ENCODE measurements at places on chromosomes 1 and 21.

GRCh38 chr1:204684206-204684570, 1.4 kb downstream of the LRRN2 start:
- DNase-seq, result no peak

GRCh38 chr1:200778766-200779165, 40.1 kb downstream of the CAMSAP2 start:
- DNase-seq, result no peak

DNA sequence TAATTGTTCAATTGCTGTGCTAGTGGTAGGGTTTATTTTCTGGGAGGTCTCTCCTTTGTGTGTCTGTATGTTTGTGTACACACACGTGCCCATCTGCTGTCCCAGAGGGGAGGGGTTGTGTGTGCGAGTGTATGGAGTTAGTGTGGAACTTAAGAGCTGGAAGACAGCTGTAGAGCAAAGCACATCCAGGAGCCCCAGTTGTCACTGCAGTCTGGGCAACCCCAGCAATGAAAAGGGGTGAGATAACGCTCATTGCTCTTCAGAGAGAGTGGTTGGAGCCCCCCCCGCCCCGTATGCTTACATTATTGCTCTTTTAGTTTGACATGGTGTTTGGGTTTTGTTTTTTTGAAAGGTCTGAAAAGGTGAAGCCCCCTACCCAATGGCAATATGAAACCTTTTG, 36.9 kb downstream of the NCF2 start:
- DNase-seq, result no peak

DNA sequence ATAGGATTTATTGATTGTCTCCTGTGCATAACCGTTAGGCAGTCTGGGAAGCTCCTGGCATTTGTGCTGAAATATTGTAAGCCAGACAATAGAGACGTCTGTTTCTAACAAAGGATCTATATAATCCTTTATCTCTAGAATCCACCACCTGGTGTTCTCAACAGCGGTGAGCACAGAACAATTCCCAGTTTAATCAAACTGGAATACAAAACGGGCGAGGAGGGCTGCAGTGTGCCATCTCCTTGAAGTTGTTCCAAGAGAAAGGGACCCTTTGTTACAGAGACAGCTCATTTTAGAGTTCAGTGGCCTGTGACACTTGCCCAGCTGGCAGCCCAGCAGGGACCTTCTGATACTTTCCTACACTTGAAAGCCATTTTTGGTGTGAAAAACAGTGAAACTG, 162.8 kb upstream of the IVNS1ABP start:
- DNase-seq, result no peak

- DNase-seq, result no peak
Observed at GRCh38 chr1:235776396-235776795, 90.3 kb downstream of the LYST start.

DNA sequence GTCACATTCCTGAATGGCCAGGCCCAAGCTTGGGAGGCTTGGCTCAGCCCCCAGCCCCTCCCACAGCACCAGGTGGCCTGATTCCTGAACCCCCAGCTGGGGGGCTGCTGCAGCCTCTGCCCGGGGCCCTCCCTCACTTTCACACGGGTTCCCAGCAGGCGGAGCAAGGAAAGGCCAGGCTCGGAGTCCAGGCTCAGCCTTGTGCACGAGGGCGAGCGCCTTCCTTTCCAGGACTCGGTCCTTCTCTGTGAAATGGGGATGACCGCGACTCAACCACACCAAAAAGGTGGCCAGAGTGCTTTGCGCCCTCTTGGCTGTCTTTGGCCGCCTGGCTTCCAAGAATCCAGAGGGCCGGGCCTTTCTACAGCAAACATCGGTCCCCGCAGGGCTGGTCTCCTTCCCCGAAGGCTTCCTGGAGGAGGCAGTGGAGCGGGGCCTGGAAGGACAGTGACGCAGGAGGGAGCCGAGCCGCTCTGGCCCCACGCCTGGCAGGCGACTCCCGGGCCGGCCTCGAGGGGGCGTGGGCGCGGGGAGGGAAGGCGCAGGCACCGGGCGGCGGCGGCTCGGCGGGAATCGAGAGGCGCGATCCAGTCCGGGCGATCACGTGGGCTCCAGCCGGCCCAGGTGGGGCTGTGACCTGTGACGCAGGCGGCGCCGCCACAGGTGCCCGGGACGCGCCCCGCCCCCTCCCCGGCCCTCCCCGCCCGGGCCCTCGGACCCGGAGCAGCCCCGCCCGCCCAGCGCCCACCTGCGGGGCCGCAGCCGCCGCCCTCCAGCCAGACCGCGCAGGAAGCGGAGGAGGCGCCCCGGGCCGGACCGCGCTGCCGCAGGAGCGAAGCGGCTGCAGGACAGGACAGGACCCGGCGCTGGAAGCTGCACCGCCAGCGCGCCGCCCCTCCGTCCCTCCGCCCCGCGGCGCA, at the start of gene ARHGEF16:
Gene ARHGEF16, plus strand, starts transcription at position 775 of the 920 bp plus-strand sequence. CDS start 8,420 bp downstream, outside the sequence.
- DNase-seq, result no peak

- no peak for DNase-seq
Observed at GRCh38 chr1:64162151-64162550, 41.3 kb upstream of the UBE2U start.

DNA sequence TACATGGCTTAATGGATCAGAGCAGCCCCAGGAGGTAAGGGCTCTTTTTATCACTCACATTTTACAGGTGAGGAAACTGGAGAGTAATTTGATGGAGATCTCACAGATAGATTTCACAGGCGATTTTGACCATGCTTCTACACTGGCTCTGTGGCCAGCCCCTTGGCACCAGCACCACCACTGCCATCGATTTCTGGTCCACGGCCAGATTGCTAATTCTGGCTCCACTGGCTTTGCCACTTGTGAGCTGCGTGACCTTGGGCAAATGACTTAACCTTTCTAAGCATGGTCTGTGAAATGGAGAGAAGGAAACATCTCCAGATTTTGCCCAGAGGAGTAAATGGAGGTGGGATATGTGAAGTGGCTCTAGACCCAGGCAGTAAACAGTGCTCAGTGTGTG, 32.6 kb downstream of the KCNC4 start:
- no peak for DNase-seq

- no peak for DNase-seq
Observed at GRCh38 chr1:64155278-64155677, 48.1 kb upstream of the UBE2U start.

GRCh38 chr1:205001162-205001561, 41.9 kb upstream of the CNTN2 start:
- DNase-seq, result no peak

DNA sequence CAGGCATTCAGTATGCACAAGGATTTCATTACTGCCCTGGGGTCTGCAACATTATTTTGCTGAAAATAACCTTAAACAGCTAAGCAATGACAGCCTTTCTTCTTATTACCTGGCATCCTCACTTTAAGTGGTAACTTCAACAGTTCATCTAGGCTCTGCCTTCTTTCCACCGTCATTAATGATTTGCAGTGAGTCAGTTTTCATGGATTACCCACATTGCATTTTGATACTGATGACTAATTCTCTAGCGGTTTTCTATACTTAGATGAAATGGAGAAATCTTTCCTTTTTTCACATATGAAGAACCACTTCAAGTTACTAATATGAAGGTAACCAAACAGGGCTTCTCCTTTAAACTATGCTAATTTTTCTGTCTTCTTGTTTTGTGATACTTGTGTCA, 226.9 kb upstream of the TMPRSS15 start:
- no peak for DNase-seq

GRCh38 chr1:31020007-31020790, 45.3 kb downstream of the PUM1 start:
- no peak for DNase-seq

DNA sequence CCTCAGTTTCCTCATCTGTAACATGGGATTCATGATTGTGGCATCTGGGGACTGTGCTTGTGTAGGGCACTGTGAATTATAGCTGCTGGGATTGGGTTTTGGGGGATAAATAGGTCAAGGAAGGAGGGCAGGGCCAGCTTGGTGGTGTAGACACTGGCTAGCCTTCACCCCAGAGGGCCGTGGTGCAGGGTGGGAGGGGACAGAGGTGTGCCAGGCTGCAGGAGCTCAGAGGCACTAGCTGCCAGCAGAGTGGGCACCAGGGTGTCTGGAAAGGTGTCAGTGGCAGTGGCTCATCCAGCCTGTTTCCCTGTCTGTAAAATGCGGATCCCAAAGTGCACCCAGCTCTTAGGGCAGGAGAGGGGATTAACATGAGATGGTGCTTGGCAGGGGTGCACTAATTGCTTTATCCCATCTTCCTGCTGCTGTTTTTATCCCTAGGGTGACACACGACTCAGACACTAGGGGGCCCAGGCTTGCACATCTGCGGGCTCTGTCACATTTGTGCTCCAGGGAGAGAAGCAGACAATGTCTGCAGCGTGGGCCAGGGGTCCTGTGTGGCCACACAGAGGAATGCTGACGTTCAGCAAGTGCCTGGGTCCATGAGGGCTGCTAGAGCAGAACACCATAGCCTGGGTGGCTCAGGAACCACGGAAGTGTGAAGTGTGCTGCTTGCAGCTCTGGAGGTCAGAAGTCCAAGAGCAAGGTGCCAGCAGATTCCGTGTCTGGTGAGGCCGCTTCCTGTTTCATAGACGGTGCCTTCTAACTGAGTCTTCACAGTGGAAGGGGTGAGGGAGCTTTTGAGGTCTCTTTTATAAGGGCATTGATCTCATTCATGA, 19.3 kb downstream of the OBSCN start:
- no peak for DNase-seq

DNA sequence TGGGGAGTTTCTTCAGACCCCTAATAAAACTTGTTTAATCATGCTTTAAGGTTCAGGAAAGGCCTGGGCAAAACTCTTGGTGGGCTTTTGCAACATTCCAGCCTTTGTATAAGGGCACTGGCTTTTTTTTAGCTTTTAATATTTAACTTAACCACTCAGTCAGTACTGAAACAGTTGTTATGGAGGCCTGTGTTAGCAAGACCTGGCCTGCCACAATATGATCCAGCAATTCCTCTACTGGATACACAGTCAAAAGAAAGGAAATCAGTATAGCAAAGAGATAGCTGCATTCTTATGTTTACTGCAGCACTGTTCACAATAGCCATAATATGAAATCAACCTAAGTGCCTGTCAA, 75.1 kb upstream of the COG2 start:
- DNase-seq, result no peak

GRCh38 chr1:173269490-173270230, 62.5 kb upstream of the TNFSF4 start:
- no peak for DNase-seq

DNA sequence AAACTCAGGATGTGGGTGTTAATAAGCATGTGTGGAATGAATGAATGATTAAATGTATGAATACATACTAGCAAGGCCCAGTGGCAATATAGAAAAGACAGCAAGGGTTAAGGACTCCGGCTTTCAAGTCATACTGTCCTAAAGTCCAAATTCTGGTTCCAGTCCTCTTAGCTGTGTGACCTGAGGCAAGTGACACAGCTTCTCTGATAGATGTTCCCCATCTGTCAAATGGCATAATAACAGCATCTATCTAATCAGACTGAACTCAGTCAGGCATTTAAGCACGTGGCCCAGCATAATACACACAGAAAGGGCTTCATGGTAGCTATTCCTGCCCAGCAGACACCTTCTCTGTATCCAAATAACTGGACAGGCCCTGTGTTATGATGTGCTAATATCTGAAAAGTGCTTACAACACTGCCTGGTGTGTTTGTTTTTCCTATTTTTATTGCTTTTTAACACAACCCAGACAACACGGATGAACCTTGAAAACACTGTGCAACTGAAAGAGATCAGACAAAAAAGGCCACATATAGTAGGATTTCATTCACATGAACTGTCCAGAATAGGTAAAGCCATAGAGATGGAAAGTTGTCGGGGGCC, 12.4 kb downstream of the ASAP3 start:
- no peak for DNase-seq

GRCh38 chr1:60504206-60504840, 430.8 kb upstream of the C1orf87 start:
- no peak for DNase-seq
